ENCODE measurements at places on chromosomes 11 and 22.

GRCh38 chr11:128621601-128622501 lies 34.5 kb upstream of the ETS1 start:
- peak; percentile 87 for DNase-seq

GRCh38 chr11:62017878-62018655 lies 50.6 kb upstream of the FTH1 start:
- no peak for DNase-seq

- DNase-seq: peak; percentile 68
Measured at GRCh38 chr11:28447226-28447625, 339.0 kb downstream of the METTL15 start.

DNA sequence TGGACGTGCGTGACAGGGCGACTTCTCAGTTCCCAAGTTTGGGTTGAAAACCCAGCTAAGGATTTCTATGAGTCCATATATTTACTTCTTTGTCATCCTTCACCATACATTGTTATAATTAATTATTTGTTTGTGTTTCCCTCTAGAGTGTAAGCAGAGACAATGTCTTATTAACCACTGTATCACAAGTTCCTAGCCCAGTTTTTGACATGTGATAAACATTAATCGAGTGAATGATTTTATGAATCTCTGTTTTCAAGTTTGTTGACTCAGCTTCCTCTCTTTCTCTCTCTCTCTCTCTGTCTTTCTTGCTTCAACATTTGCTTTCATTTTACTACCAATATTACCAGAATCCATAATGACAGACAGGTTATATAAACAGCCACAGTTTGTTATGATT lies 1259.6 kb upstream of the TENM4 start:
- DNase-seq: no peak

GRCh38 chr11:12331239-12331874 lies 46.0 kb upstream of the PARVA start:
- DNase-seq: peak; percentile 76

DNA sequence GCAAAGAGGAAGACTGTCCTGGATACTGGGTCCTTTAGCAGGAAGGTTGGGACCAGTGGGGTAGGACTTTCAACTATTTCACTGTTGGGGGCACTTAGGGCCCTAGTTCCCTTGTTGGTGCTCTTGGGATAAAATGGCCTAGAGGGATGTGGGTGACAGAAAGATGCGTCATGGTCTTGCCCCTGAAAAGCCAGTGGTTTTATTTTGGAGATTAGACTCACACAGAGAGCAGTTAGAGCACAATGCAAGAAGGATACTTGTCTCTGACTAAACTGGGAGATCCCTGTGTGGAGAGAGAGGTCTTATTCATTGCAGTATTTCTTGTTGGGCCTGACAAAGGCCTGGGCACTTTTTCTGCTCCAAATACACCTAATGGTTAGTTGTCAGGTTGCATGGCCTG lies 22.6 kb upstream of the MRGPRX2 start:
- DNase-seq: no peak

DNA sequence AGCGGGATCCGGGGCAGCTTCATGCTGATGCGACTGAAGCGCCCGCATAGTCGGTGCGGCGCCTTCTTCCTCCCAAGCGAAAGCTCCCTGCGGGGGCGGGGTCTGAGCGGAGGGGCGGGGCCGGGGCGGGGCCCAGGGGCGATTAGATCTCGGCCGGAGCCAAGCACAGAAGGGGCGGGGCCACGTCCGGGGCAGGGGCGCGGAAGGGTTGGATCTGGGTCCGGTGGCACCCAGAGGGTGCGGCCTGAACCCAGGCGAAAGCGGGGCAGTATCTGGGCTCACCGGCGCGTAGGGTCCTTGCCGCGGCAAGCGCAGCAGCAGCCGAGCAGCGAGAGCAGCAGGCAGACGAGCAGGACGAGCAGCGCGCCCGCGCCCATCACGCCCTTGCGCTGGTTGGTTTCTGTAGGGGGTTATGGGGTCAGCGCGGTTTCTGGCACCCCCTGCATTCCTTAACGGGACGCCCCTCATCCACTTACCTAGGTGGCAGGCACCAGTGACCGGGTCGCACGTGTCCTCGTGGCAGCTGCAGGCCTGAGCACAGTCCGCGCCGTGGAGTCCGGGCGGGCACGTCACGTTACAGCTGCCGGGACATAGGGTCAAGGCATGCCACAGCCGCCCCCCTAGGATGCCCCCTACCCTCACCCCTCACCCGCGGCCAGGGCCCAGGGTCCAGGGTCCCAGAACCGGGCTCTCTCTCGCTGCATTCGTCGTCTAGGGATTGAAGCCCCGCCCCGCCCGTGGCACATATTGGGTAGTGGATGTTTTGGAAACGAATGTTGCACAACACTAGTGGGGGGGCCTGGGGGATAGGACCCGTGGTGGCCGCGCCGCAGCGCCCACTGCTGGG lies 8.1 kb downstream of the SCARF2 start:
- DNase-seq: no peak

GRCh38 chr22:44723801-44724200 lies 21.8 kb downstream of the PRR5 start:
- DNase-seq: peak; percentile 57

DNA sequence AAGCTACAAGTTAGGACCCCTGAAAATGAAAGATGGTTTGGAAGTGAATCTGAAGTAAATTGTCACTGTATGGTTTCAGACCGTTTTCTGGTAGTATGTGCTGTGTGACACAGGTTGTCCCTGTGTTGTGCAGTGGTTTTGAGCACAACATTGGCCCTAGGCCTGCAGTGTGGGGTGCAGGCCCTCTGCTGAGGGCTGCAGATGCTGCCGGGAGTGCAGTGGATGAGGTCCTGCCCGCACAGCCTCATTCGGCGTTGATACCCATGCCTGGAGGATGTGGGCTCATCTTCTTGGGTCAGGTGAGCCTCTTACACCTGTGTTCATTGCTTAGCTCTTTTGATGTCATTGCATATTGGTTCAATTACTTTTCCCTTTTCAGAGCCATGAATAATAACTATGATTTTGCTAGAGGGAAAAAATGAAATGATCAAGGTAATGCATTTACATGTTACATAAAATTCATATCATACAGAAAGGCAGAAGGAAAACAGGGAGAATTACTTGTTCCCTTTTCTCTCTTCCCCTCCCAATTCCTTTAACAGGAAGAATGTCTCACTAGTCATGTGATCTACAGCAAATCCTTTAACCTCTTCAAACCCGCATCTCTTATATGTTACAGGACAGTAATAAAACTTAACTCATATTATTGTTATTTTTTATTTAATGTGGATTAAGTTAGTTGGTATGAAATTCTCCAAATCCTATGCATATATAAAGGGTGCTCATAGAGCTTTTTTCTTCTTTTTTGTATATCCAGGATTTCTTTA lies 48.7 kb downstream of the PTPRJ start:
- DNase-seq: peak; percentile 55

DNA sequence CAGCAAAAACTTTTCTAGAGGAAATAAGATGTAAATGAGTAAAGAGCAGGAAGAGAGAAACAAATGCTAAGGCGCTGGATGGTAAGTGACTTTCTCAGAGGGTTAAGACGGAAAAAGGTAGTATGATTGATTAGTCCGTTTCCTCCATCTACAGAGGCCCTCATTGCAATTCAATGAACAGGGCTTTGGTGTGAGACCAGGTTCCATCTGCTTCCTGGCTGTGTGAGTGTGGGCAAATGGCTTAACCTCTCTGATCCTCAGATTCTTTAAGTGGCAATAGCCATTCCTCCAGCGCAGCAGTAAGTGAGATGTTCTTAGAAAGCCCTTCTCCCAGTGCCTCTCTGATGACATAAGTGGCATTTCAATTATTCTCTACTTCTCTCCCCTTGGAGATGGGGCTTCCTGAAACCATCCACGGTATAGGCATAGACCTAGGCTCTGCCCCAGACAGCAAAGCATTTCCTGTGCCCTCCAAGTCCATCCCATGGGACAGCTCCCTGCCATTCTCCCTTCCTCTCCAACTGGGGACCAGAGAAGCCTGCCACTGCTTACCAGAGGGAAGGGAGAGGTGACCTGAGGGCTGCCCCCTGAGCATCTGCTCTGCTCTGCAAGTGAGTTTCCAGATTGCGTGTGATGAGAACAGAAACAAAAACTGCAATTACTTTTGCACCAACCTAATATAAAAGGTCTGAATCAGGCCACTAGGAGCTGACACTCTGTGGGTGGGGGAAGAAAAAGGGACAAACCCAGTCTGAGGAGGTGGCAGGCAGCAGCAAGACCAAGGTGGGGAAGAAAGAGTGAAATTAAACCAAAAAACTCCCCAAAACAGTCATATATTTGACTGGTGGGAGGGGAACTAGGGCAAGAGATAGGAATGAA lies 12.7 kb upstream of the CD44 start:
- DNase-seq: no peak

GRCh38 chr11:35905646-35906276 lies 38.1 kb upstream of the LDLRAD3 start:
- no peak for DNase-seq
